ENCODE measurements at places on chromosomes 4 and X.

DNA sequence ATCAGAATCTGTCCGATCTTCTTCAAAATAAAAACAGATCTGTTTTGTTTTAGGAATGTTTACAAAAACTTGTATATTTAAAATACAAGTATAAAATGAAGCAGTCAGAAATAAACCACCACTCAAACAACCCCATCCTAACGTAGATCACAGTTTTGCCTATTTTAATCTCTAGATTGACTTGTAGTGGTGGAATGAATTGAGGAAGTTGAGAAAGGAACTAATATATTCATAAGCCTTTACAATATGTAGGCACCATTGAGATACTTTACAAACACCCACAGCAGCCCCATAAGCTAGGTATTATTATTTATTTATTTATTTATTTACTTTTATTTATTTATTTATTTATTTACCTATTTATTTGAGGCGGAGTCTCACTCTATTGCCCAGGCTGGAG is 52.3 kb upstream of the KLF3 start:
- no peak for DNase-seq

GRCh38 chrX:41019041-41019392 is 66.2 kb upstream of the USP9X start:
- DNase-seq = no peak

DNA sequence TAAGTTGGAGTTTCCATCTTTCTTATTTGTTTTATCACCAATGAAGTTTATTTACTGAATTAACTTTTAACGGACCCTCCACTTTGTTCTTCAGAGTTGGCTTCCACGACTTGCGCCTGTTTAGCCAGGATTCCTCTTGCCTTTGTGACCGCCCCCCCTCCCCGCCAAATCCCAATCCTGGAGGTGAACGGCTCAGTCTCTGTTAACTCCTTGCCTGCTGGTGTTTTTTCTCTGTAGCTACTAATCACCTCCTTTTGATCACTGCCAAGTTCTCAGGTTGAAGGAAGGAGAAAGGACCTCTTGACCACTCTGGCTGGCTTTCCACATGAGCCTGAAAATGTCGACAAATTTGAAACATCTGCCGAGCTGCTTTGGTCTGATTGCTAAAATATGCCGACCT is 46.8 kb upstream of the BCOR start:
- no peak for DNase-seq

DNA sequence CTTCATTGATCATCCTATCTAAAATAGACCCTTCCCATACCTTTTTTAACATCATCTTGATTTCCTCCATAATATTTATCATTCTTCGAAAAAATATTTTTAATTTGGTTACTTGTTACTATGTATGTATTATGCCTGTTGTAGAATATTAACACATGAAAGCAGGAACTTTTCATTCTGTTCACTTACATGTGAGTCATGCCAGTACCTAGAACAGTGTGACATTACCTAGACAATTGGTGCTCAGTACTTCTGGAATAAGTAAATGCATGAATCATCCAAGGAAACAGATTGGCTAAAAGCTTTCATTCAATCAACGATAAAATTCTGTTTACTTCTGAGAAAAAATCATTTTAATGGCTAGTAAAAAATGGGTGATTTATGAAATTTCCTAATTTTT is 76.4 kb downstream of the CXXC4 start:
- DNase-seq = no peak

DNA sequence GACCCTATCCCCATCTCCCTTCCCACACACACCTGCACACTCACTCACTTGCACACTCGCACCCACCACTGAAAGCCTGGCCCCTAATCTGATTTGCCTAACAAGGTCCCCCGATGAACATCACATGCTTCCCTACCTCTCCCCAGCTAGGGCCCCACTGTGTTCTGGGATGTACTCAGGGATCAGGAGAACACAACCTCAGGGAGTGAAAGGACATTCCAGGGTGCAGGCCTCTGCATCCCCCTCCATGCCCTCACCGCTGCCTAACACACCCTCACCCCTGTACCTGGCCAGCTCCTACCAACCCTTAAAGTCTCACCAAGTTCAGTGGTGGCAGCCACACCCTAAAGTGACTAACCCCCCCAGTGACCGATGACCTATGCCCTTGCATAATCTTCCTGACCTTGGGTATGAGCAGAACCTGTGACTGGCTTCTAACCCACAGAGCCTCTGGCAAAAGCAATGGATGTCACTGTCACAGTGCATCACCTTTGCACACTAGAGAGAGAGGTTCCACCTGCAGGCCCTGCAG is 2.4 kb upstream of the AFAP1 start:
- no peak for DNase-seq

All from left colon (tissue), 2 donors.